Stimulated activated CD8-positive, alpha-beta memory T cell treated with anti-CD3 and anti-CD28 coated beads, Interleukin-7, amount 100 ng/mL, for 4 hours (primary cell): ENCODE measurements at places on chromosomes 1 and 21.

GRCh38 chr1:10965546-10966226 is 46.8 kb upstream of the TARDBP start:
- DNase-seq = peak; percentile 7

DNA sequence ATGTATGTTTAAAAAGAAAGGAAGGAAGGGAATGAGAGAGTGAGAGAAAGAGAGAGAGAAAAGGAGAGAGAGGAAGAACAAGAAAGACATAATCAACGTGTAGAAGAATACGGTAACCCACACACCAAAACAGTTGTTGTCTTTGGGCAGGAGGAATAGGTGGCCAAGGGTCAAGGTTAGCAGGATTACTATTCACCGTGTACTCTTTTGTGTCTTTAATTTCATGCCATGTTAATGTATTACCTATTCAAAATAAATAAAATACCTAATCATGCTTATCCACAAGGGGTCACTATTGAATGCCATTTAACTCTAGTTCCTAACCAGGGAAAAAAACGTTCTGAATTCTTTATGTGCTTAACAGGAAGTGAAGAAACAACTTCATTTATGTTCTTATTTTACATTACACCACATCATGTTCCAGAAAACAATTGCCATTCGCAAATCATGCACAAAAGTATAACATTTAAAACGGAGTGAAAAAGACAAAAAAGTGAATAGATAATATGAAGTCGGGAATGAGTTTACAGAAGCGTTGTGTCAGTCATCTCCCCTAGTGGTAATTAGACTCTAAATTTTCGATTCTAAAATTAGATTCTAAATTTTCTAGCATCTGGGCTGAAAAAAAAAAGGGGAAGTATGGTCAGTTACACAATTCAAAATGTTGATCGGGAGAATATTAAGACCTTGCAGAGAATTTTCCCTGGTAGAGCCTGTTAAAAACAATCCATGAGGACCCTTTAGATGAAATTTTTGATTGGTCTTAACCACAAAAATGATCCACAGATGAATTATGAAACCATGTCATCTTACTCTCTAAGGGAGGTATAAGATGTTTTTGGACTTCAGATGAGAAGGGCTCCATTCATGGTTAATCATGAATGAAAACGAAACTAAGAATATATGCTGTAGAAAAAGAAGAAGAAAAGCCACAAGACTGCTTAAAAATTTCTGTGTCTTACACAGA is 700 bp upstream of the KMO start:
- no peak for DNase-seq

GRCh38 chr1:74690909-74691308 is 17.3 kb upstream of the ERICH3 start:
- DNase-seq = no peak

DNA sequence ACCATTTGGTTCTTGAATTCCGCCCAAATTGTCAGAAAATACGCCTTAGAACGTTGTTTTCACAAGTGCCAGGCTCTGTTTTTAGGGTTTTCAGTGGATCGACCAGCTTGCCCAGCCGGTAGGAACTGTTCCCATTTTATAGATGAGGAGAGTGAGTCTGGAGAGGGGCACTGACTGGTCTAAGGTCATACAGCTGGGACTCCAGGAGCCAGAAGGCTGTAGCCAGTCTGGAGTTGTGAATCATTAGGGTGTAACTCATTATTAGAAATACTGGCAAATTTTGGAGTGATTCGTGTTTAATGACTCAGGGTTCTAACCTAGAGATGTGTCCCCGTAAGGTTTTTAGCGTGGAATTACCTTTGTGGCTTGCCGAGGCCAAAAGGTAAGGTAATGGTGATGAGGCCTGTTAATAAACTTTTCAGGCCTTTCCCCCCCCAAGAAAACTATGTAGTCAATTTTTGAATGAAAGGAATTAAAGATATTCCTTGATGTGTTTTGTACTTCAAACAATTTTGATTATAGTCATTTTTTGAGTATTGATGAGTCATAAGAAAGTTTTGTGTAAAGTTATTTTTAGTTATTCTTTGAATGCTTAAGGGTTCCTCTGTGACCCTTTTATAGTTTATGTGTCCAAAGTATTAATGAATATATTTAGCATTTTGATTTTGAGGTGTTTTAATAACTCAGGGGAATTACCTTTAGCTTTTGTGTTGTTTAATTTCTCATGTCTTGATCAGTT is 2.1 kb downstream of the DYRK1A start:
- DNase-seq = no peak

GRCh38 chr1:201882665-201883132 is 6.0 kb upstream of the SHISA4 start:
- DNase-seq = no peak

- no peak for DNase-seq
Measured at GRCh38 chr1:166079276-166079675, 87.5 kb downstream of the FAM78B start.

GRCh38 chr1:37286881-37287280 is 187.5 kb upstream of the ZC3H12A start:
- DNase-seq = no peak

DNA sequence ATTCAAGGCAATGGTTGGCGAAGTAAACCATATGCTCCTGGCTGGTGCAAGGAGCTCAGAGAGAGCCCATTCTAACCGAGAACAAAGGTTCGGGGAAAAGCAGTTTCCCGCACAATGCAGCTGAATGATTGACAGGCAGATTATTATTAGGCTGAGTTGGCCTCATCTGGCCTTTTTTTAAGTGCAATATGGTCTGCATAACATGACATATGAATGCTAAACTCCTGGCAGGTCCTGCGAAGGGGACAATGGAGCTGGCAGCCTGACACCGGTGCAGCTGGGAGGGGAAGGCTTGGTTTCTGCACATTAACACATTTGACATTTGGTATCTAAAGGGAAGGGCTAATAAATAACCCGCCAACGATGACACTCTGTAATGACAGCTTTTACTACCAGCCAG is 92.0 kb downstream of the MIS18A start:
- no peak for DNase-seq

DNA sequence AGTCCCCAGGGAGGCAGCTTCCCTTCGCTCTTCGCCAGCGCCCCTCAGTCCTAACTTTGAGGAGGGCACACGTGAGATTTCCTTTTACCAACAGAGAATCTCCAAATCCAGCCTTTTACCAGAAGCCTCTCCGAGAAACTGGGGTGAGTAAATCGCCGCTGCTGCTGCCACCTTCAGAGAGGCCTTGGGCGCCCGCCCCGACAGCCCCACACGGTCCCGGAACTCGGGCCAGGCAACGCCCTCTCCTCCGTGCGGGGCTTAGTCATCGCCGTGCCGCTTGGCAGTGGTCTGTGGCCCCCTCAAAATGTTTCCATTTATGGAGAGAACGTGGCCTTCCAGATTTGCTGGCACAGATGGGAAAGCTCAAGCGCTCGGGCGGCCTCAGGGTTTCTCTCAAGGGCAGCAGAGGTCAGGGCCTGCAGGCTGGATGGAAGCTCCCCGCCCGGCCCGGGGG is 41.4 kb upstream of the COL6A2 start:
- DNase-seq = peak; percentile 11

DNA sequence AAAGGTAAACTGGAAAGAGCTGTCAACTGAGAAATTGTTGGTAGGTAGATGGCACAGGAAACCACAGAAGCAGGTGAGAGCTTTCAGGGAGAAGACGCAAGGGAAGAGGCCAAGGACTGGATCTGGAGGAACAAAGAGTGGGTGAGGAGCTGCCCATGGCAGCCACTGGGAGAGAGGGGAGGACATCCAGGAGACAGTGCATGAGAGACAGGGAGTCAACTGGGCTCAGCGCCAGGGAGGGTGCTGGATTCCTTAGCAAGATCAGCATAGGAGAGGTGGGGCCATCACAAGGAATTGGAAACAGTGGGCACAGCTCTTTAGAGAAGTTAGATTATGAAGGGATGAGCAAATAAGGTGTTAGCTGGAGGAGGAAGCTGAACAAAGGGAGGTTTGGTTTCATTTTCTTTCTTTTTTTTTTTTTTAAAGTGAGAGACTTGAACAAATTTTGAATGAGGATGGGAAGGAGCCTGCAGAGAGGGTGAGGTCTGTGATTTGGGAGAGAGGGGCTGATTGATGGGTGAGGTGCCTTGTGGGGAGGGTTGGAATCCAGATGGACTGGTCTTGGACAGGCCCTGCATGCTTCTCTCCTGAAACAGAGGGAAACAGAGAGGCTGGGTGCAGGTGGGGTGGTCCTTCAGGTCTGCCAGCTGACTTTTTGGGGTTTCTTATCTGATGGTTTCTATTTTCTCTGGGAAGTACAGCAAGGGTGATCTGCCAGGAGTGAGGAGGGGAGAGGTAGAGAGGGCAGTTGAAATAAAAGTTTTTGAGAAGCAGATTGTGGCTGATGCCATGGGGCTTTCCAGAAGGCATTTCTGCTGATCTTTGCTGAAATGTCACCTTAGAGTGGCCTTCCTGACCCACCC is 5.4 kb downstream of the CYP4B1 start:
- DNase-seq = no peak

- no peak for DNase-seq
Measured at GRCh38 chr1:63976006-63976405, 202.2 kb downstream of the ROR1 start.
